ENCODE measurements at places on chromosomes 2 and 18.

DNA sequence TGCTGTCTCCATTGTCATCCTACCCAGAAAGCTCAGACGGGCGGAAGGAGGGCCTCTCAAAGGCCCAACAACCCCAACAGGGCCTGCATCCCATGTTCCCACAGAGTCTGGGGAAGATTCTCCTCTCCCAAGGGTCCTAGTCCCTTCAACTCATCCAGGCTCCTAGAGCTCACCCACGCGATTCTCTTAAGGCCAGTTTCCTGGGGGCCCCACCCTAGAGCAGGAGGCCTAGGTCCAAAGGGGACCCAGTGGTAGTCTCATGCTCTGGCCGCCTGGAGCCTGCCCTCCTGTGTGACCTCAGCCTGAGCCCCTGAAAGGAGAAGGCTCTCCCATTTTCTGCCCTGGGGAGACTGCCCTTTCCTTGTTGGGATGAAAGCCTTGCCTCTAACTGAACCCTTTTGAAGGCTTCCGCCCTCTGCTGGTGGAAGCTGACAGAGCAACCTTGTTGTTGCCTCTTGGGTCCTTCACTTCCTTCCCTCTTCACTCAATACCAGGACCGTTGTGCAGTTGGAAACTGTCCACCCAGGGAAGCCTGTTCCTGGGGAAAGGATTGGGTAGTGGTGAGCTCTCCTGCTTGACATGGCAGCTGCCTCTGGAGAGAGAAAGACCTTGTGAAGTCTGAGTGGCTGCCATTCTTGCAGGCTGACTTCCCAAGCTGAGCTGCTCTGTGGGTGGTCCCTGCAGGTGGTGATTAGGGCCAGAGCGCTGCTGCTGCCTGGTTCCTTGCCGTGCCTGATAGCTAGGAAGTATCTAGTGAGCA, 86.0 kb upstream of the ALPP start:
- peak; percentile 36 for DNase-seq

GRCh38 chr18:36867056-36867455, 38.1 kb downstream of the KIAA1328 start:
- no peak for DNase-seq

DNA sequence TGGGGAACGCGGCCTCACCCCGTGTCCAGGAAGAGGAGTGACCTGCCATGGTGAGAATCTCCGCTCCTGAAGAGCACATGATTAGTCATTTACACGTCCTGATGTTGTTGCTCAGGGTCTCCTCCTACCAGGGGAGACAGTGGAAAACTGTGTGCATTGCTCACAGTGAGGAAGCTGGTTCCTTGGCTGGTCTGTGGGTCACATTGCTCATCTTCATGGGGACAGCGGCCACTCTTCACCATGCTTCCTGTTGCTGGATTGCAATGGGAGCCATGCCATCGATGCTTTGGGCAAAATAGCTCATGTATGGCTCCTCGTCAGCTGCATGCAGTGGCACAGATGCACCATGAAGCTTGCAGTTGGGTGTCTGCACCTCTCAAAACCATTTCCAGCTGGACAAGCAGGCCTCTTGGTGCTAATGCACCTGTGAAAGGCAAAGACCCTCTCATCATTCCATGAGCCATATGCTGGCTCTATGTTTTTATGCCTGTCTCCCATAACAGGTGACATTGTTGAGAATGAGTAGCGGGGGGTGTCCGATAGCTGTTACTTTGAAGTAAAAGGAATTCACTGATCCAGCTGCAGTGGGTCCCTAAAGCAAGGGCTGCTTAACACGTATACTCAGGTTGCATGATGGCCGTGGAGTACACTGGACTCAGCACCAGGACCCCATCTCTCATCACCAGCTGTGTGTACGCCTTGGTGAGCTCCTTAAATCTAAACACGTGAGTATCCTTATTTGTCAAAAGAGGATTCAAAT, 135.0 kb upstream of the ALKAL2 start:
- DNase-seq, result no peak

DNA sequence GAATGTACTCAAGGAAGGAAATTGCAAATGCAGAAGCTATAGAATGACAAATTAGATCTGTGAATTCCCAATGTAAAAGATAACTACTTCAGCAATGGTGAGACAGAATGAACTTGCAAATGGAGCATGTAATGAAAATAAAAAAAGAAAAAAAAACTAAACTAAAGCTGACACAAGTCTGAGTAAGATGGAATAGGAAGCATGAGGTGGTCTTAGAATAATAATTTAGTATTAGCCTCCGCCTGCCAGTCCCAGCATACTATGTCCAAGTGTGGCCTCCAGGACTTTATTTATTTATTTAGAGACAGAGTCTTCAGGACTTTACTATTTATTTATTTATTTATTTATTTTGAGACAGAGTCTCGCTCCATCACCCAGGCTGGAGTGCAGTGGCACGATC, 37.4 kb upstream of the SLC39A10 start:
- no peak for DNase-seq

DNA sequence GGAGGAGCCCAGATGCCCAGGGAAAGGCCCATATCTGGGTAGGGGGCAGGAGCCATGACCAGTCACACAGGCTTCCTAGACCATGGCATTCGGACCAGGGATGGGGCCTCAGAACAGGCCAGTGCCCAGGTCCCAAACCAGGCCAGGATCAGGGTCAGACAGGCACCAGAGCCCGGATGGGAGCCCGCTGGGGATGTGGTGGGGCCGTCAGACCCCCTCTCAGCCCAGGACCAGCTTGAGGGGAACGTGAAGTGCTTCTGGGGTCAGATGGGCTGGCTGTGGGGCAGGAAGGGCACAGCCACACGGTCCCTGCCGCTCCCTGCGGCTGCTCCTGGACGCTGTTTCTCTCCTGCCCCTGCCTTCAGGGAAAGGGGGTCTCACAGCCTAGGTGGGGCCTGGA, 39.1 kb downstream of the SNED1 start:
- no peak for DNase-seq

GRCh38 chr18:29174891-29175290, 998.0 kb upstream of the CDH2 start:
- DNase-seq, result no peak

- no peak for DNase-seq
Measured at GRCh38 chr2:168190590-168191336, 56.6 kb downstream of the STK39 start.

DNA sequence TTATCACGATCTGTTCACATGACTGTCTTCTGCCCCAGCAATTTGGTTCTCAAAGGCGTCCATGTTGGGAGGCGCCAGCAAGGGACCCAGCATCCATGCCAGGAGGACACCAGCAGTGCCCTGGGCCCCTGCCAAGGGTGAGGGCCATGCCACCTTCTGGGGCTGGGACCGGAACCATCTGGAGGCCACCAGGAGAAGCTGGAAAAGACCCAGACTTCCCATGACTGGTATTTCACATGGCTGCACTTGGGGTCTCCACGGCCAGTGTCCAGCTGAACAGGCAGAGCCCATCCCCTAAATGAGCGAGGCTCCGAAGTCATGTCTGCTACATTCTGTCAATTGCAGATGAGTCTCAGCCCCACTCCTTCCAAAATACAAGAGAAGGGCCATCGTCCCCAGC, 306.8 kb upstream of the HS6ST1 start:
- no peak for DNase-seq

GRCh38 chr2:127675331-127676261, at the start of gene LIMS2:
Gene LIMS2, minus strand, starts transcription at chr2:127675530. Its CDS starts 506 bp downstream, at chr2:127675024.
- no peak for DNase-seq

- DNase-seq, result no peak
Measured at GRCh38 chr2:203790134-203790852, 77.3 kb upstream of the CTLA4 start.

DNA sequence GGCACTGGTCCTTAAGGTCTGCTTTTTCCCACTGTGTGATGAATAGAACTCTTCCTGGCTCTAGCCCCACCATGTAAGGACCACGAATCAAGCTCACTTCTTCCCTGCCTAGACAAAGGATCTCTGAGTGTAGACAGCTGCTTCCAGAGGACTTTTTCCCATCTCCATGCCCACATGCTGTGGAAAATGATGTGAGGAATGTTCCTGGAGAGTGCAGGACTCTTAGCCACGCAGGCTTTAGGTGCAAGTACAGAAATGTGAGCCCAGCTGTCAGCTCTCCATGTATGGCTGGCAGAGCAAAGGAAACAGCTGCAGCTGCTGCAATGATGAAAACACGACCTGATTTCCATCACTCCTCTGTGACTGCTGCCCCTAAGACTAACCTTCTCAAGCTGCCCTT, 35.5 kb downstream of the NXPH2 start:
- no peak for DNase-seq

GRCh38 chr2:184646593-184646992, 48.3 kb downstream of the ZNF804A start:
- no peak for DNase-seq

DNA sequence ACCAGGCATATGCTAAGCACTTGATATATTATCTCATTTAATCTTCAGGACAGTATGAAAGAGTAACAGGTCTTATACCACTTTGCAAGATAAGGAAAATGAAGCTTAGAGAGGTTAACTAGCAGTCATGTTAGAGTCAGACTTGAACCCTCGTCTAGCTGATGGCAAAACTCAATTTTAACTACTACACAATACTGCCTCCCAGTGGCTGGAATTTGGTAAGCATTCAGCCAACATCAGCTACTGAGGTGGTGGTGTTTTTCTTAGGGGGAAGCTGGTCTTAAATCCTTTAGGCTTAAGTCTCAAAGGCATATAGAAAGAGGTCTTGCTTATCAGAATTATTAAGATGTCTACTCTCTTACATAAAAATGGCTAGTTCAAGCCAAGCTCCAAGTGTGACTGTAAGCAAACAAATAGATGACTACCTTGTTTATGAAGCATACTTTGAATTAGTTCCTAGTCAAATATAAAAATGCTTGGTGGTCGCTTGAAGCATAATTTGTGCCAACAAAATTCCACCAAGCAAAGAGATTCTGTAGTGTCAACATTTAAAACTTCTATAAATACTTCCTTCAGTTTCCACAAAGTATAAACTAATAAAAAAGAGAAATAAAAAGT, 325.4 kb upstream of the FIGN start:
- no peak for DNase-seq

DNA sequence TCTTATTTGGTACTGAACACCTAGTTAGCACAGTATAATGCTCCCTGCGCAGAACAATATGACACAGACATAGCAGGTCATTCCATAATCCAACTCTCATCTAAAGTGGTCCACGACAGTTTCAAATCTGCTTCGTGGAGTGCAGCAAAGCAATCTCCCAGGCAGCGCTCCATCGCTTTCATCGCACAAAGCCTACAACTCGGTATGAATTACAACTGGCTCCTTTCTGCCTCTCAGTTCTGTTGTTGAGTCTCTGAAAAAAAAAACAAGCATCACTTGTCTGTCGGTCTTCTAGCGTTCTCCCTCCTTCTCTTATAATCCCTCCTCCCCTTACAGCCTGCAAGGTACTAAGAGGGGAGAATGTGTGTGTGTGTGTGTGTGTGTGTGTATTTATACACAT, 123.5 kb downstream of the FIGN start:
- DNase-seq, result no peak

GRCh38 chr2:3451169-3451568, 68.2 kb downstream of the ADI1 start:
- no peak for DNase-seq

DNA sequence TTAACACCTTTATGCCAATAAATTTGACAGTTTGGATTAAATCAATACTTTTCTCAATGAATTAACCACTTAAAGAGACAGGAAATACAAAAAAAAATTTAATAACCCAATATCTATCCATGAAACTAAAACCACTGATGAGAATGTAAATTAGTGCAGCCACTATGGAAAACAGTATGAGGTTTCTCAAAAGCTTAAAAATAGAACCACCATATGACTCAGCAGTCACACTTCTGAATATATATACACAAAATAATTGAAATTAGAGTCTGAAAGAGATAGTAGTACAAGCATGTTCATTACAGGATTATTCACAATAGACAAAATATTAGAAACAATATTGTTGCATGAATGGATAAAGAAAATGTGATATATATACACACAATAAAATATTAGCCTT, 382.1 kb upstream of the SETBP1 start:
- no peak for DNase-seq

DNA sequence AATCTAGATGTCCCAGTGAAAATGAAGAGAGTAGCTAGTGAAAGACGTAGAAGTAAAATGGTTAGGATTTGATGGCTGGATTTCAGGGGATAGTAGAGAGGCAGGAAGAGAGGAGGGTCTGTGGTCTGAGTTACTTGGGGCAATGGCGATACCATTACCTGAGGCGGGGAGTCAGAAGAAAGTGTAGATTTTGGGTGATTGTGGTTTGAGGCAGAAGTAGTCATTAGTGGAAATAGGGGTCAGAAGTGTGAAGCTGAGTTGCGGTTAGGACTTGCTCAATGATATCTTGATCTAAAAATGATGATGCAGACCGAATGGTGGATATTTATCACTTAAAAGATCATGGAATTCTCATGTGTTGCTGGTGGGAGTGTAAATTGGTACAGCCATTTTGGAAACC, 41.0 kb downstream of the CEP192 start:
- no peak for DNase-seq

GRCh38 chr18:9329471-9329870, 5.1 kb upstream of the TWSG1 start:
- DNase-seq, result no peak

- no peak for DNase-seq
Measured at GRCh38 chr2:218717262-218717661, 6.6 kb downstream of the TTLL4 start.

- no peak for DNase-seq
Measured at GRCh38 chr2:237693291-237693994, 66.1 kb downstream of the LRRFIP1 start.

DNA sequence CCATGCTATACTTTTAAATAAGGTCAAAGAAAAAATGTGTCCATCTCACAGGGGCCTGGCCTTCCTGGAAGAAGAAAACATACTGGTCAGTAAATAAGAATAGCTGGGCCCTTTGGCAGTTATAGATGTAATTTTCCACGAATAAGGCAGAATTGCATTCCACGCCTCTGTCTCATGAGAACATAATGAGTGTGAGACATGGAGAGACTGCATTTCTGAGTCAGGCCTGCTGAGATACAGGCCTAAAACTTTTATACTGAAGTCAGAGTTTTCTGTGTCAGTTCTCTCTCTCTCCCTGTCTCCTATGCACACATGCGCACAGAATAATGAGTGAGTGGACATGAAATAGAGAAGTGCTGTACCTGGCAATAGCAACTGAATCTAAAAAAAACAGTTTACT, 20.4 kb upstream of the IL1R1 start:
- no peak for DNase-seq

GRCh38 chr18:78146136-78147085, 833.2 kb upstream of the SALL3 start:
- no peak for DNase-seq

- DNase-seq, result no peak
Measured at GRCh38 chr2:55862246-55862645, 61.3 kb downstream of the EFEMP1 start.

DNA sequence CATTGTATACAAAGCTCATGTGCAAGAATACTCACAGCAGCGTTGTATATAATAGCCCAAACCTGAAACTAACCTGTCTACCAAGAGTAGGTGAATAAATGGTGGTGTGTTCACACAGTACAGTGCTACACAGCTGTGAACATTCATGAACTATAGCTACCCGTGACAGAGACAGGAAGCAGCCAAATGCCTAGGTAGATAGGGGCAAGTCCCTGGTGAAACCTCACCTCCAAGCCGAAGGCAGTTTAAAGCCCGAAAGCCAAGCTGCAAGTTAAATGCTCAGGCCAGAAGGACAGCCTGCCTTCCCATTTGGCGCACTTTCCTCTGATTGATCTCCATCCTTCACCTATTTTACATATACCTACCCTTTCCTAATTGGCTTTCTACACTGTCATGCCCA, 36.5 kb upstream of the IMPA2 start:
- DNase-seq, result no peak

GRCh38 chr2:136666-137065, 90.4 kb upstream of the FAM110C start:
- DNase-seq, result no peak
